ENCODE measurements at places on chromosomes 3 and 15.

- DNase-seq = no peak
These were observed 46.1 kb downstream of the ABI3BP start for GRCh38 chr3:100947119-100947518.

DNA sequence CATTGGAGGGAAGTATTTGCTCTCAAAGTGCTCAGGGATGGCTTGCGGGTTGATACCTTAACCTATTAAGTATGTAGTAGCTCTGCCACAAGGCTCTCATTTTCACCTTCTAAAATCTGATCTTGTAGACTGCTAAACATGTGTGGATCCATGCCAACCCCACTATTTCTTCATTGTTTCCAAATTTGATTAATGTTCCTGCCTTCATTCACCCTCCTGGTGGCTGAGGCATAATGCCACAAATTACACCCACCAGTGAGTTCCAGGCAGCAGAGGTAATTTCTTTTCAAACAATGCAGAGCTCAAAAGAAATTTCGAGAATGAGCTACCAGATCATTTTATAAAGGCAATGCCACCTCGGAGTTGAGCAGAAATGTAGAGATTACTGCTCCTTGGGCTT, 71.0 kb downstream of the EDEM1 start:
- DNase-seq = no peak

DNA sequence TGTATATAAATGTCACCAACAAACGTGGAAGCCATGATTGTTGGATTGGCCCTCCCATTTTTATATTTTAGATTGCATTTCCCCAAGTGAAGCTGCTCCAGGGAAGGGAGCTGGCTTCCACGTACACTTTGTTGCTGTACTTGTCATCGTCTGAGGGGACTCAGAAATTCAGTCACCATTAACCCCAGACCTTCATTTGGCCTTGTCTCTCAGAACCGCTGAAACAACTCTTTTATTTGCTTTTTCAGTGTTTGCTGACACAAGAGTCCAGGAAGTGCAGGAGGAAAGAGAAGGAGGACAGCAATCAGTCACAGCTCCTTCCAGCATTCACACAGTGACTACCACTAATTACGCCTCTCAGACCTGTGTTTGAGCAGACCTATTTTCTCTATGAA, 276.5 kb downstream of the TBL1XR1 start:
- DNase-seq = no peak

DNA sequence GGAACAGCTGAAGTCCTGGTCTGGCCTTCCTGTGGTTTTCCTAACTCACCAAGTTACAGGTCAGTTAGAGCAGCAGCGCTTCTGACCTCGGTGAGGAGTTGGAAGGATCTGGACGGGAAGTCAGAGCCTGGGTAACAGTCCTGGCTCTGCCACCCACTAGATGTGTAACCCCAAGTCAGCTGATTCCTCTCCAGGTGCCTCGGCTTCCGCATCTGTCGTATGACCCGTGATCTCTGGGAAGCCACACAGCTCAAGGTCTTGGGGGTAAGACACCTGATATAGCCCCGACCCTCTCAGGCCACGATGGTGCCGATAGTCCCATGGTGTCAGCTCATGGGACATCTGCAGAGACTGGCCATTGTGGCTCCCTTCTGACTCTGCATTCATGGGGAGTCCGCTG, 8.3 kb upstream of the PIGZ start:
- DNase-seq = no peak

DNA sequence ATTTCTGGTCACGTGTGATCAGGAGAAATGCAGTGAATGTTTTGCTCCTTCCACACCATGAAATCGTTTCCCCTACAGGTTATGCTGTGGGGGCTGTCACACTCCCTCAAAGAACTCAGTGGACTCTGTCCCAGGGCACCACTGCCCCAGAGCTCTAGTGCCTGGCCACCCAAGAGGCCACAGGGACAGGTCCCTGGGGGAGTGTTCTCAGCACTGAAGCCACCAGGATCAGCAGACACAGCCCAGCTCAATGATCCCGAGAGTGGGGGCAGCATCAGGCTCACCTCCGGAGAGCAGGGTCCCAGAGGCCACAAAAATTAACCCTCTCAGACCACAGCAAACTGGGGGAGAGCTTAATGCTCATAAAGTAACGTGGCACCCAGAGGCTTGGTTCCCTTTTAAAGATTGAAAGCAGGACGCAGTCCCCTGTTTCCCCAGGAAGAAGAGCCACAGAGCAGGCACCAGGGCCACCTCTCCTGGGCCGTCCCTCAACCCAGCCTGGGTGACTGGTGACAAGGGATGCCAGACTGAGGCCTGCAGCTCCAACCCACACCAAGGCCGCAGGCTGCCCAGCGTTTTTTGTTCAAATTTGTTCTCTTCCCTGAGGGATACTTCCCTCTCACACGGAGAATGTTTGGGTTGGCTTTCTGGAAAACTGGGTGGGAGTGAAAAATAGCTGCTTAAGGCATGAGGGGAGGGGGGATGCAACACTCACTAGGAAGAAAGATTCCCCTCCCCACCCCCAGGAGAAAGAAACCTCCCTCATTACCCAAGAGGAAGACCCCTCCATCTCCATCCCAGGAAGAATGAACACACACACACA, 123.3 kb upstream of the IGF1R start:
- DNase-seq = no peak

DNA sequence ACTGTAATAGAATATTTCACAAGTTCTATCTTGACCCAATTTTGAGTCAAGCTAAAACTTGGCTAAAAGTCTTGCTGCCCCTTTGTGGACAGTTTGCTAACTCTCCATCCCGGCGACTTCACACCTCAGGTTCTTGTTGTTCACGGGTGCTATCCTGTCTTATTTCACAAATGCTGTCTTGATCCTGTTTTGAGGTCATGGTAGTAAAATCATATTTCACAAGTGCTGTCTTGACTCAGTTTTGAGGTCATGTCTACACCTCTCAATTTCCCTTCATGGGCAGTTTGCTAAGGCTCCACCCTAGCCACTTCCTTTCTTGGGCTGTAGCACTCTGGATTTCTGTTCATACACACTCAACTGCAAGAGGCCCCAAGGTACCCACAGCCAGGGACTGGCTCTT, 45.0 kb upstream of the GK5 start:
- peak; percentile 8 for DNase-seq

- DNase-seq = no peak
These were observed 109.4 kb downstream of the LRTM1 start for GRCh38 chr3:54818486-54818885.

GRCh38 chr3:158718490-158719170, 13.6 kb downstream of the RARRES1 start:
- DNase-seq = no peak

DNA sequence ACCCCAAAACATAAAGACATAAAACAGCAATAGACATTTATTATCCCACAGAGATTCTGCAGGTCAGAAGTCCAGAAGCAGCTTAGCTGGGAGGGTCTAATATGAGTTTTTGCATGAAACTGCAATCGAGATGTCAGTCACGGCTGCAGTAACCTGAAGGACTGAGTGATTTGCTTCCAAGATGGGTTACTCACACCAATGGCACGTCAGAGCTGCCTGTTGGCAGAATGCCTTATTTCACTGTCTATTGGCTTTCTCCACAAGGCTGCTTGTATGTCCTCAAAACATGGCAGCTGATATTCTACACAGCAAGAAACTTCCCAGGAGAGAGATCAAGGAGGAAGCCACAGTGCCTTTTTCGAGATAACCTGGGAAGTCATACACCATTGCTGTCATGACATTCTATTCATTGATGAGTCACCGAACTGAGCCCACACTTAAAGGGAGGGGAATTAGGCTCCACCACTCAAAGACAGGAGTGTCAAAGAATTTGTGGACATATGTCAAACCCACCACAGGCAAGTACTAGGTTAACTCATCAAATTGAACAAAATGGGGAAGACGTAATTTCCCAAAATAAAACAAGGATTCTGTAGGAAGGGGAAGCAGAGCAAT, 122.2 kb downstream of the SYNPR start:
- no peak for DNase-seq

DNA sequence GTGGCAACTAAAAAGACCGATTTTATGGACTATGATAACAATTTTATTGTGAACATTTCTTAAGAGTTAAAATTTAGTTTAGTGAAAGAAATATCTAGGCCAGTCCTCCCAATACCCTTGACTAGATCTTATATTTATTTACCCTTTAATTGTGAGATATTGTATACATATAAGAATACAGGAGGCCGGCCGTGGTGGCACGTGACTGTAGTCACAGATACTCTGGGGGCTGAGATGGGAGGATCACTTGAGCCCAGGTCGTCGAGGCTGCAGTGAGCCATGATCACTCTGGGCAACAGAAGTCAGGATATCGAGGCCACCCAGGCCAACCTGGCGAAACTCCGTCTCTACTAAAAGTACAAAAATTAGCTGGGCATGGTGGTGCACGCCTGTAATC, 756 bp upstream of the RMDN3 start:
- no peak for DNase-seq

GRCh38 chr3:29374226-29374625, 93.4 kb downstream of the RBMS3 start:
- no peak for DNase-seq

- DNase-seq = no peak
These were observed 25.4 kb upstream of the FAM3D start for GRCh38 chr3:58691997-58692396.

DNA sequence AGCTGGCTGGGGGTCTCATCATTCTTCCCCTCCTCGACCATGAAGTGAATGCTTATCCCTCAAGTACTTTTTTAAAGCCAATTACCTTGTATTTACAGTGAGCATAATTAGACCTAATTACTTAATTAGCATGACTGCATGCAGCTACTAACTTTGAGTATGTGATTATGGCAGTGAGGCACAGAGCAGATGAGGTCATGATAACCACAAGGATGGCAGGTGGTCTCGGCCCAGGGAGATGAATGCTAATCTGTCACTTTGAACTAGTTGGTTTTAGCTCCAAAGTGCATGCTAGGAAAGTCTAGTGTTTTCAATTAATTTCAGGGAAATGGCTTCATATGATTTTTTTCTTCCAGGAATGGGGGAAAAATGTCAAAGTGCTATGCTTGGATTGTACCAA, 233.8 kb downstream of the NTRK3 start:
- DNase-seq = no peak

GRCh38 chr3:104069114-104069513, 1297.6 kb upstream of the ALCAM start:
- DNase-seq = no peak

DNA sequence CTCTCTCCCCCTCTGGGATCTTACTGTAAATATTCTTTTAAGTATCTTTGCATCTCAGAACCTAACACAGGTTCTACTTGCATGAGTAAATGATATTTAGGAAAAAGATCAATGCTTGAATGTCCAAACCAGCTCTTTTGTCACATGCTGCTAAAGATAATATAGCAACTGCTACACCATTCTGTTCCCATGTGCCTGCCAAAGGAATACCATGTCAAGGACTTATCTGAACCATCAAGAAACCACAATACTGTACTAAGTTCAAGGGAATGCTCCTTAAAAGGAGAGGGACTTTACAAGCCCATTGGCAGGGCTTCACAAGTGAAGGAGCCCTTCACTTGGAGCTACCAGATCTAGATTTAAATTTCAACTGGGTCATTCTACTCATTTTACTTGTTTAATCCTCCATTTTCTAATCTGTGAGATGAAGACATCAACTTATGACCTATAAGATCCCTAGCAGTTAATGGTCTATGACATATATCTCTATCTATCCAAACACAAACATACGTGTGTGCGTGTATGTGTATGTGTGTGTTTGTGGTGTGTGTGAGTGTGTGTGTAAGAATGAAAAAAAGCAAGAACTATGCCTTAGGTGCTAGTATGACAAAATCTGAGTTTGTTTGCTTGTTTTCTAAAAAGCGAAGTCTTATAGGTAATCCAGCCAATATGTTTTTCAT, 13.0 kb upstream of the SEC62 start:
- no peak for DNase-seq

GRCh38 chr15:43930079-43930478, 103.3 kb downstream of the WDR76 start:
- no peak for DNase-seq

DNA sequence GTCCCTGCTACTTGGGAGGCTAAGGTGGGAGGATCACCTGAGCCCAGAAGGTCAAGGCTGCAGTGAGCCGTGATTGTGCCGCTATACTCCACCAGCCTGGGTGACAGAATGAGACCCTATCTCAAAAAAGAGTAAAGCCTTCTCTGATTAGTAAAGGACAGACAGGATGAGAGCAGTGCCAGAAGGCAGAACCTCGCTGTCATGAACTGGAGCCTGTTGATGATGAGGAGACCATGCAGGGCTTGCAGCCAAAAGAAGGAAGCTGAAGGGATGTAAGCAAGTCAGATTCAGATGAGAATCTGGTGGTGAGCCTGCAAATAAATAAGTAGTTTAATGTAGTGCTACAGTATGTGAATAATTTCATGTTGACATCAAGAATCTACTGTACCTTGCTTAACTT, 52.8 kb downstream of the USP50 start:
- DNase-seq = no peak

DNA sequence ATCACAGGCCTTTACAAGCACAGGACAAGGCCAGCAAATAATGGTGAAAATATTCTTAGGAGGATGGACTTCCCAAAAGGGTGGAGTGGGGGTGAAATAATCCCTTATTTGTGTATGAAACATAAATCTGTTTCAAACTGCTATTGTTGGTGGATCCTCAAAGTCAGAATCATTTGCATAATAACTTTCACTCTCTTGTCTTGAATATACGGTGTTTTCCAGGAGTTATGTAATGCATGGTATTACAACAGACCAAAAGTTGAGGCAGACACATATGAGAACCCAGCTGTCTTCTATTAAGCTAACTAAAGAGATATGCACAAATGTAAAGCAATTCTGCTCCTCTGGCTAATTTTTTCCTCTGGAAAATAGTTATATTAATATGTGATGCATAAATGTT, 57.7 kb downstream of the PRTG start:
- no peak for DNase-seq

GRCh38 chr3:116877968-116878367, 168.4 kb downstream of the TUSC7 start:
- DNase-seq = no peak

GRCh38 chr3:65303431-65303830, 615.6 kb upstream of the ADAMTS9 start:
- no peak for DNase-seq

DNA sequence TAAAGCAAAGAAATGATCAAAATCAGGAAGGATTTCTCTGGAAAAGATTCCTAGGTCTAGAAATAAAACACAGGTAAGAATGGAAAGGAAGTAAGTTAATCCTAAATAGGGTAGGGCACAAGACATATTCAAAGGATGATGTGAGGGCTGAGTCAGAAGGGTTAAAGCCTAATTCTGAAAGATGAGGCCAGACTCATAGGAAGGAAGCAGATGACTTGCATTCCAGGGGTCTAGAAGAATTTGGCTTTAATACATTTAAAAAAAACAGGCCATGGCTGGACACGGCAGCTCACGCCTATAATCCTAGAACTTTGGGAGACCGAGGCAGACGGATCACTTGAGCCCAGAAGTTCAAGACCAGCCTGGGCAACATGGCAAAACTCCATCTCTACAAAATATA, 3.2 kb downstream of the SSR3 start:
- no peak for DNase-seq

All from activated CD4-positive, alpha-beta T cell treated with anti-CD3 and anti-CD28 coated beads, Interleukin-2, amount 50 U/mL, for 24 hours (primary cell).